Activated CD4-positive, alpha-beta T cell treated with anti-CD3 and anti-CD28 coated beads, Interleukin-2, amount 50 U/mL, for 4 hours (primary cell): ENCODE measurements at places on chromosomes 7 and 10.
A peak's percentile ranks its signal among the peaks of the same experiment; 100 is the strongest.

DNA sequence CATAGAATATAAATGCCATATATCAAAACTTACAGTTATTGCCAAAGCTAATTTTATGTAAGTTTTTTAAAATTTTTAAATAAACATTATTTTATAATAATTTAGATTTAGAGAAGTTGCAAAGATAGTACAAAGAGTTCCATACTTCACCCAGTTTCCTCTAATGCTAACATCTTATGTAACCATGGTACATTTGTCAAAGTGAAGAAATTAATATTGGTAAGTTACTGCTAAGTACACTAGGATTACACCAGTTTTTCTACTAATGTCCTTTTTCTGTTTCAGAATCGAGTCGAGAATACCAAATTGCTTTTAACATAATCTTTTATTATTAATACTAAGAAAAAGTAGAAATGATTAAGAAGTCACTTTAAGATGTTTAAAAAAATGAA is 29.2 kb downstream of the CSGALNACT2 start:
- DNase-seq = no peak

- peak; percentile 55 for DNase-seq
Measured at GRCh38 chr7:36670585-36671431, 53.5 kb downstream of the AOAH start.

DNA sequence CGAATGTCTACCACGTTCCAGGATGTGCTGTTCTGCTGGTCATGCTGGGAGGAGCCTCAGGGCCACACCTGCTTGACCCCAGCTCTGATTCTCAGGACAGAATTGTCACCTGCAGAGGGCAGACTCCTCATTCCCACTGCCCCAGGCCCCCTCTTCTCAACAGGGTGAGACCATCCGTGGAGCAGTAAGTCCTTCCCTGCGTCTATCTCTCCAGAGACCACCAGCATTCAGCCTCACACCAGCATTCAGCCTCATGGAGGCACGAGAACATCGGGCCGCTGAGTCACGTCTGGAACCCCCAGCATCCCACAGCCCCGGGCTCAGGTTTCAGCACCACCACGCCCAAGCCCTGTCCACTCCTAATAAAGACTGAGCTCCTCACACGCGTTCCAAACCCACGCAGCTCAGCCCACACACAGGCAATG is 273.4 kb downstream of the DIP2C start:
- no peak for DNase-seq

- no peak for DNase-seq
Measured at GRCh38 chr7:157795643-157796042, 458.8 kb downstream of the DNAJB6 start.

DNA sequence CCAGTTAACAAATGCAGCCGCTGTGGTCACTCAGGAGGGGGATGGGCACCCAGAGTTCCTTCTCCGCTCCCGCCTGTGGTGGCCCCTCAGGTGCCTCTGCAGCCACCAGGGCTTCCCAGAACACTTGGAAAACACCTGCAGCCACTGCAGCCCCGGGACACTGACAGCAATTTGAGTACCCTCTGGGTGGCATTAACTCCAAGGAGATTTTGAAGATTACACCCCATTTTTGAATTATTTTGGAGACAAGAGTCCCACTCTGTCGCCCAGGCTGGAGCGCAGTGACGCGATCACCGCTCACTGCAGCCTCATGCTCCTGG is 32.2 kb downstream of the IL15RA start:
- no peak for DNase-seq
